ENCODE measurements at places on chromosomes 1 and 21.

DNA sequence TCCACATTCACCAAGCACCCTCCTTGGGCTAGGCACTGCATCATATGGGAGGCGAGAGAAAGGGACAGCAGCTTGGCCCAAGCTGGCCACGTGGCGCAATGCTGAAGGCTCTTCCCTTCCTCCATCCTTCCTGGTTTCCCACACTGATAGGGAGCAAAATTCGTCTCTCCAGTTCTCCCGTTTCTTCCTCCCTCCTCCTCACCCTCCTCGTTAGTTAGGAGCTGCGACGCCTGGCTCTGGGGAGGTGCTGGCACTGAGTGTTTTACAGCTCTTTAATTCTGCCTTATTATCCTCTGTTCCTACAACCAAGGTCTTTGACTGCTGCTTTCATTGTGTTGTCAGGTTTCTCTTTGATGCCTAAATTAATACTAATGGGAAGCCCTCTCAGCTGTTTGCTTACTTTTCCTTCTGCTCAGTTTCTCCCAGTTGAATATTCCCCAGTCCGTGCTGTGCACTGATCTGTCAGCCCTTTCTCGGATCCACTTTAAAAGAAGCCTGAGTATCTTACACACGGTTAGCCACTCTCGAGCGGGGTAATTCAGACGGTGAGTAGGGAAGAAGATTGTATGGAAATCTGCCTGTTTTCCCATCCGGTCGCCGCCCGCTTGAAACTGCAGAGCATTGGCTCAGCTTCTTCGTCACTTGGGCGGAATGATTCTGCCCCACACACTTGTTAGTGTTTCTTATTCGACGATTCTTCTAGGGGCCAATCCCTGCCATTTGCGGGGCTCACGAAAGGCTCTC, 56.2 kb upstream of the SMYD2 start:
- no peak for DNase-seq

DNA sequence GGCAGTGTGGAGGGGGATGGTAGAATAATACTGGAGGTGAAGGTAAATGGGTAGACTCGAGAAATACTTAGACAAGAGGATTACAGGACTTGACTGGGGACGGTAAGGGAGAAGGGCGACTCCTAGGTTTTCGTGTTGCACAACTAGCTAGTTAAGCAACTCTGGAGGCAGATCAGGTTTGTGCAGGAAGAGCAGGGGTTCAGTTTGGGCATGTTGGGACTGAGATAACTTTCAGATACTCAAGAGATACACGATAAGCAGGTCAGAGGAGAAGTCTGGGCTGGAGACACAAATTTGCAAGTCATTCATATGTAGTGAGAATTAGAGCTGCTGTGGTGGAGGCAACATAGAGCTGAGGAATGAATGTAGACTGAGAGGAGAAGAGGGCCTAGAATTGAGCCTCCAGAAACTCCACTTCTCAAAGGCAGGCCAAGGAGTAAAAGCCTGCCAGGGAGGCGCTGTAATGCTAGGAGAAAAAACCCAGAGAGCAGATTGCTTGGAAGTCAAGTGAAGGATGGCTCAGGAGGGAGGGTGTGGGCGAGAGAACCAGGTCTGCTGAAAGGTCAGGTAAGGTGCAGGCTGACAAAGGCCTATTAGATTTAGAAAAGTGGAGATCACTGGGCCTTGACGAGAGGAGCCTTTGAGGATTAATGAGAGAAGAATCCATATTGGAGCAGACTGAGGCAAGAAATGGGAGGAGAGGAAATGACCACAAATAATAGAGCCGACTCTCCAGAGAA, 20.8 kb downstream of the MAB21L3 start:
- no peak for DNase-seq

GRCh38 chr1:209057083-209057482, 526.4 kb upstream of the CAMK1G start:
- DNase-seq: no peak

DNA sequence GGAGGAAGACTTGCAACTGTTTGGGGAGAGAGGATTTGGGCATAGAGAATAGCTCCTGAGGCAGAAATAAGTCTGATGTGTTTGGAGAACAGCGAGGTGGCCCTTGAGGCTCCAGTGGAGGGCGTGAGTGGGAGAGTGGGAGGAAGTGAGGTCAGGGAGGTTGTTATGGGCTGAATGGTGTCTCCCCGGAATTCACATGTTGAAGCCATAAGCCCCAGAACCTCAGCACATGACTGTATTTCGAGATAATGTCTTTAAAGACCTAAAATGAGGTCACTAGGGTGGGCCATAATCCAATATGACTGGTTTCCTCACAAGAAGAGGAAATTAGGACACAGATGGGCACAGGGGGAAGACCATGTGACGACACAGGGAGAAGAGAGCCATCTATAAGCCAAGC, 17.9 kb upstream of the APP start:
- DNase-seq: no peak

DNA sequence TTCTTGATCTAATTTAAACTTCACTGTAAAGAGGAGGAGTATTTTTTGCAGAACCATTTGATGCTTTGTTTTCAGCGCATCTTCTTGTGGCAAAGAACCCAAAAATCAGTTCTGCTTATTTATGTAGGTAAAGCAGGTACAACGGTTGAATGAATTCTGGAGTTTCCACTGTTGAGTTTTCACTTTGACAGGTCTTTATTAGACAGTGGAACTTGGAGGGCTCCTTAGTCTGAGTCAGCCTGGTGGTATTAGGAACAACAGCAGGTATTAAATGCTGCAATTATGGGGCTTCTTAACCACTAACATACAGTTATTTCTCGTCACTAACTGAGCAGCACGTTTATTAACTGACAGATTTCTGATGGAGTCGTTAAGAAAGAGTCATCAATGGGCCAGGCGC, 1.2 kb downstream of the LRIG2 start:
- no peak for DNase-seq

DNA sequence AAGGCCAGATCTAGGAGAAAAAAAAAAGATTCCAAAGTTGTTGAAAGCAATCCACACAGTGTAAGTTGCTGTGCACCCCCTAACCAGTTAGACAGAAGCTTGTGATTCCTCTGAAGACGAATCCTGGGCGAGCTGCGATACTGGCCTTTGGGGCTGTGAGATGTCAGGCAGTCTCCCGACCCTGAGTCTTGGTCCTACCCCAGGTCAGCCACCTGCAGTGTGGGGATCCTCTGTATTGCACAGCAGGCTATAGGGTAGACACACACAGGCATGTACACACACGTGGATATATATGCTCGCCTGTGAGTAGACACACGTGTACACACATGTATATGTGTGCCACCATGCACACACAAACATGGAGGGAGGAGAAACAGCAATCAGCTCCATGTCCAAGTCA, 12.9 kb downstream of the ACTRT2 start:
- no peak for DNase-seq

GRCh38 chr1:90502194-90502593, 214.9 kb downstream of the BARHL2 start:
- no peak for DNase-seq

DNA sequence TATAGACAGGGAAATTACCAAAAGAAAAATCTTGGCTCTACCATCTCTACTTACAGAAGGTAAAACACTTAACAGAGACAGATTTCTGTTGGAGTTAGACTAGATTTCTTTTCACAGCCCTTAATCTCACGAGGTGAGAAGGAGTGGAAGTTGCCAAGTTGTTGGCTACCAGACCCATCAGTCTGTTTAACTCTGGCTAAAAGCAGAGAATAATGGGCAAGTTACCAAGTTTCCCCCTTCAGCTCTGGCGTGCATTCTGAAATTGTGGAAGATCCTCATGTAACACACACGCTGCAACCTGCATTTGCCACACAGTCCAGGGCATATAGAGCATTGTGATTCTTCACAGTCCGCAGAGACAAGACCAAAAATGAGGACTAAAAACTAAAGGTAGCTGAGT, 49.3 kb downstream of the STX6 start:
- DNase-seq: no peak

DNA sequence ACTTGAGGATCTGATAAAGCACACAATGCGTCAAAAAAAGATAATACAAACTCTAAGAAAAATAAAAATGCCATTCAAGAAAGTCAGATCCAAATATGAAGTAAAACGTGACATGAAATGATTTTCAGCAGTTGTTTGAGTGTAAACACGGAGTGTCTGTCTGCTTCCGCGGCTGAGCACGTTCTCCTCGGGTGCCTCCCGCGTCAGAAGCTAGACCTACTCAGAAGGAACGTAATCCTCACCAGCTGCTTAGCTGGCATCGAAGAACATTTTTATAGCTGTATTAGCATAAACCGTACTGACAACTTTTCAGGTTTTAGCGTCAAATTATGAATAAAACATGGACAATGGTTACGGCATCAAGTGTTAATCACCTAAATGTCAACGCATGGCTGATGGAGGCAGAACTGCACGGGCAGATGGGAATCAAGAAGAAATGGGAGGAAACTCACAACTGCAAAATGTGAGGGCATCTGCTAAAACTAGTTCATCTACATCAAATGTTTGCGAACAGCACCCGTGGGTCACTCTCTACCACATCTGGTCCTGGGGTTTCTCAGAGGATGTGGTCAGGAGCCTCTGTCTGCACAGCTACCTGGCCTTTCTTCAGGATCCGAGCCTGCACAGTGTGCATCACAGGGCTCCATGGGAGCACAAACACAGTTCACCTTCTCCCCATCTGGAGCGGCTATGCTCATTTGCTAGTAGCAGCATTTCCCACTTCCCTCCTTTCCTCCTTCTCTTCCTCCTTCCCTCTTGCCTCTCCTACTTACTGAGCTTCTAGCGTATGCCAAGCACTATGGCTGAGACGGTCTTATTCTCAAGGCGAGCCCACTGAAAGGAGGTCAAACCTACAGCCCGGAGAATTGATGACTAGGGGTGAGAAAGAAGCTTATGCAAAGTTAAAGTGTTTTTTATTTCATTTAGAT, 40.0 kb downstream of the RCAN1 start:
- DNase-seq: no peak
